DMS 273 treated with DMSO at 0.1 percent for 48 hours (cell line): ENCODE measurements at places on chromosomes 12 and 14.
A peak's percentile ranks its signal among the peaks of the same experiment; 100 is the strongest.

DNA sequence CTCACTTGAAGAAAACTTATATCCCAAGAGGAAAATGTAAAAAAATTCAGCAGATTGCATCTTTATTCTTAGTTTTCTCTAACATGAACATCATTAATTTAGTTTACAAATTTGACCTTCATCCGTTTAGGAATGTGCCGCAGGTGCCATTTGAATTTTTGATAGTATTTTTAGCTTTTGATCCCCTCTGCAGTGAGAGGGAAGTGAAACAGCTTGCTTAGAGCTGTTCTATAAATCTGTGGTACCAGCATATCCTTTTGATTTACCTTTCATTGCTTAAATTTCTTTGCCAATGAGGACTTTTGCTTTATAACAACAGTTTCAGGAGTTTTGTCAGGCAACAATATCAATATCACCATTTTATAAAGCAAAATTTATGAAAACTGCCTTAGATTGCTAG lies 32.7 kb downstream of the DUSP6 start:
- no peak for DNase-seq

- no peak for DNase-seq
Observed at GRCh38 chr14:99316281-99317163, 44.5 kb upstream of the BCL11B start.

DNA sequence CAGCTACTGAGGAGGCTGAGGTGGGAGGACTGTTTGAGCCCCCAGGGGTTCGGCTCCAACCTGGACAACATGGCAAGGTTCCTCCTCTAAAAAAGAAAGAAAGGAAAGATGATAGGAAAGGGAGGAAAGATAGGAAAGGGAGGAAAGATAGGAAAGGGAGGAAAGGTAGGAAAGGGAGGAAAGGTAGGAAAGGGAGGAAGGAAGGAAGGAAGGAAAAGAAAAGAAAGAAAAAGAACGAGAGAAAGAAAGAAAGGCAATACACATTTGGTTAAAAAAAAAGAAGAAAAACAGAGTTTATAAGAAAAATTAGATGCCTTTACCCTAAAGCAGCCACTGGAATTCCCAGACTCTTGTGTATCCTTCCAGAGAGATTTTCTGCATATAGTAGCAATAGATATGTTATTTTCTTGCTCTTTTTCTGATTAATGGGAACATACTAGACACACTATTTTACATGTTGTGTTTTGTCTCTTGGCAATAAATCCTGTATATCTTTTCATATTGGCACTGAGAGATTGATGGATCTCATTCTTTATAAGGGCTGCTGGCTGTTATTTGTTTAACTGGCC lies 12.2 kb downstream of the HNF1A start:
- no peak for DNase-seq

DNA sequence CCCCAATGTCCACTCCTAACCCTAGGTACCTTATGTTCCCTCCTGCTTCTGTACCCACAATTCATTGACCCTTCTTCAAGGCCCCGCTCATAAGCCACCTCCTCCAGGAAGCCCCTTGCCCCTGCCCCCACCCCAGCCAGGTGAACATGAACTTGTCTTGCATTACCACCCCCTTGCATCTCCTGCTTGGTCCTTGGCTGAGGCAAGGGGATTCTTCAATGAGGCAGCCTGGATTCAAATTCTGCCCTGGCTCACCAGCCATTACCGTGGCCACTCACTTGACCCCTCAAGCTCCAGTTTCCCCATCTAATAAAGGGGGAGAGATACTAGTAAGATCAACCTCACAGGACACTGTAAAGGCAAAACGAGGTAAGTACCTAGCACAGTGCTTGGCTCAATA lies 193.1 kb downstream of the DICER1 start:
- DNase-seq = no peak

GRCh38 chr12:93237235-93237915 lies 140.3 kb upstream of the NUDT4 start:
- no peak for DNase-seq

DNA sequence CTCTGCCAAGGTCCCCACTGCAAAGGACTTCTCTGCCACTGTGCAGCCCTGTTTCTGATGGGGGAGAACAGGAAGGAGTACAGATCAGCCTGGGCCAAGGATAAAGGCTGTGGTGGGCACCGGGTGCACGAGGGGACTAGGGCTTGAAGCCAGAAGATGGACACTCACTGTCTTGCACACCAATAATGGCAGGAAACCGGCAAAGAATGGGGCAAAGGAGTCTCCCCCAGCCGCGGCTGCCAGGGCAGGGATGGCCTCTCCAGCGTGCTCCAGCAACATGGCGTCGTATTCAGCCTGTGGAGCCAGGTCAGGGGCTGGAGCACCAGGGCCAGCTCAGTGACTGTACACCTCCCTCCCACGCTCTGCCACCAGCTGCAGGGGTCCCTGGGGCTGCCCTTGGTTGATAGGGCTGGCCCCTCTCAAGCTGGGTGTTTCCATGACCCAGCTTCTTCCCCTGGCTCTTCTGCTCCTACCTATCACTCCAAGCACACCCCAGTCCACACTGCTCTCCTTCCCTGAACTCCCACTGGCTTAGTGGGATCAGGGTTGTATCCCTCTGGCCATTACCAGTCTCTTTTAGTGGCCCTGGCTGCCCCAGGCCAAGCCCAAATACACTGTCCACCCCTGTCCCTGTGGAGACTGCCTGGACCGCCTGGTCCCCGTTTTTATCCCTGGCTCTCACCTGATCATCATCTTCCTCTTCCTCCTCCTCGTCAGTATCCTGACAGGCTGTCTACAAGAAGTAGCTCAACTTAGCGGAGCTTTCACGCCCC lies 6.3 kb downstream of the IPO4 start:
- DNase-seq = no peak

DNA sequence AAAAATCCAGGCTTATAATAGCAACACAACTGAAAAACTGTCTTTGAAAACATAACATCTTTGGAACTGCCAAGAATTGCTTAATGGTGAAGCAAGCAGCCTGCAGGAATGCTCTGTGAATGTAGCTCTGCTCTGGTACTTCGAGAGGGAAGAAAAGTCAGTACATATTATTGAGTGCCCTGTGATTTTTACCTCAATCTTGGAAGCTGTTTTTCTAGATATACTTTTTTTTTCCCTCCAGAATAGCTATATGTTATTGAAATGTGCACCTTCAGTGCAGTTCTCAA lies 508.1 kb downstream of the PCNX1 start:
- no peak for DNase-seq

GRCh38 chr14:90062822-90063539 lies 1.2 kb downstream of the KCNK13 start:
- no peak for DNase-seq

GRCh38 chr12:100027671-100028070 lies 42.9 kb upstream of the ANKS1B start:
- DNase-seq = no peak

GRCh38 chr14:33564774-33565630 lies 385.9 kb downstream of the EGLN3 start:
- DNase-seq = no peak

DNA sequence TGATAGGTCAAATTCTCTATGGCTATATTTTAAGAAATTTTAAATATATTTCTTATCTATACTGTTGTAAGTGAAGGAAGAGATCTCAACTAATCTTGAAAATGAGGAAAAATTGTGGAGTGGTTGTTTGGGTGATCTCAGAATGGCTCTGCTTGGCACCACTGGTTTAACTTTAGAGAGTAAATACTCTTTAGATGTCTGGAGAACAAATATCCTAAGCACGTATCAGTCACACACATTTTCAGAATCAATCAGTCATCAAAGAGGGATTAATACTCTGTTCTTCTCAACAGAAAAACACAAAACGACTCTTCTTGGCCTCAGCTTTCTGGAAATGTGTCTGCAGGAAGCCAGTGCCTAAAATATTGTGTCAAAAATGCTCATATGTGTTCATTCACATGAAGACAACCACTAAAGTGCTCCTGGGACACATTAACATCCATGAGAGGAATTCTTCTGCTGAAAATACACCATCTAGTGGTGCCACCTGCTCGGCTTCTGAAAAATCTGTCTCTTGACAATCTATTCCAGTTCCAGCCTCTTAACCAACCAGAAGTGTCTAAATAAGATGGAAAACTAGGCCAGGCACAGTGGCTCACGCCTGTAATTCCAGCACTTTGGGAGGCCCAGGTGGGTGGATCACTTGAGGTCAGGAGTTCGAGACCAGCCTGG lies 81.1 kb upstream of the CCDC198 start:
- DNase-seq = no peak

- no peak for DNase-seq
Observed at GRCh38 chr12:110444455-110444854, 5.7 kb downstream of the ARPC3 start.

GRCh38 chr12:48592591-48593086 lies 22.8 kb upstream of the LALBA start:
- DNase-seq = no peak

DNA sequence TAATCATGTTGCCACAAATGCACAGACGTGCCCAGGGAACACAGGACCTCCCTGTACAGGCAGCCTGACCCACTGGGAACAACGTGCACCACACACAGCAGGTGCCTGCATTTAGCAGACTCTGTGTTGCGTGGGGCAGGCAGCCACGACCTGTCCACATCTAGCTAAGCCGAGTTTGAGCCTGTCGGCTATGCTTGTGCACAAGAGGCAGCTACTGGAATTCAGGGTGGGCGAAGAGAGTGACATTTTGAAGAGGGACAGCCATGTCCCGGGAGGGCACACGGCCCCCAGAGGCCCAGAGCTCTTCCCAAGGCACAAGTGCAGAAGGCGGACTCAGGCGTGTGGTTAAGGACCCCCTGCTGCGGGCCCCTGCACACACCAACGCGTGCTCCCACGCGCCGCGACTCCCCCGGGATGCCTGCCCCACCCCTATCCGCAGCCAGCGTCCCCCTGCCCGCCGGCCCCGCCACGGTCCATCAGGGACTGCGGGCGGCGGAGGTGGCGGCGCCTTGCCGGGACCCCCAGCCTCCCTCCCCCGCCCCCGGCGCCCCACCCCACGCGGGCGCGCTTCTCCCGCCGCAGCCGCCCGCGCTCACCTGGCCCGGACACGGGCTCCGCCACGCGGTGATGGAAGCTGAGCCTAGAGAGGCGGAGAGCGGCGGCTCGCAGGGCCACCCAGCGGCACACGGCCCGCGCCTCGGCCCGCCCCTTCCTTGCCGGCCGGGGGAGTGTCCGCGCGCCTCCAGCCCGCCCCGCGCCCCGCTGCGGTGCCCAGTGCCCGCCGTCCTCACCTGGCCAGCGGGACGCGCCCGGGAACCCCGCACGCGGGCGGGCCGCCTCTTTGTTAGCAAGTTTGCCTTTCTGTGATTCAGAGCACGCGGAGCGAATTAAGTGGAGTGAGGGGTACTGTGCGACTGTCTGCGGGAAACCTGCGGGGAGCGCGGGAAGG lies 125.3 kb upstream of the PRMT8 start:
- DNase-seq = no peak

GRCh38 chr12:95673576-95673975 lies 117.0 kb downstream of the NTN4 start:
- DNase-seq = no peak

GRCh38 chr14:91424813-91425530 lies 7.4 kb upstream of the CCDC88C start:
- no peak for DNase-seq

DNA sequence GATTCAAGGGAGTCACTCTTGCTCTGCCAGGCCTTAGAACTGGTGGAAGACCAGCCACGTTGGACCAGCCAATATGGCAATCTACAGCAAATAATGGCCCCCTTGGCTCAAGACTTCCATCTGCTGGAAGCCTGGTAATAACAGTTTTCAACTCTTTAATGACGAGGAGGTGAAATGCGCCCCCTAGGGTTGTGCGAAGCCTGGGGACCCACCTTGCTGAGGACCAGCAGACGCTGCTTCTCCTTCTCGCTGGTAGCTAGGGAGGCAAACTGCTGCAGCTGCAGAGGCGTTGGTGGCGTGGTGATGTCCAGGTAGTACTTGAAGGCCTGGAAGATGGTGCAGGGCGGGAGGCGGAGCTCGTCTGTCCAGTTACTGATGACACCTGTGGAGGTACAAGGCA lies 41.5 kb upstream of the FBXO21 start:
- DNase-seq = no peak

DNA sequence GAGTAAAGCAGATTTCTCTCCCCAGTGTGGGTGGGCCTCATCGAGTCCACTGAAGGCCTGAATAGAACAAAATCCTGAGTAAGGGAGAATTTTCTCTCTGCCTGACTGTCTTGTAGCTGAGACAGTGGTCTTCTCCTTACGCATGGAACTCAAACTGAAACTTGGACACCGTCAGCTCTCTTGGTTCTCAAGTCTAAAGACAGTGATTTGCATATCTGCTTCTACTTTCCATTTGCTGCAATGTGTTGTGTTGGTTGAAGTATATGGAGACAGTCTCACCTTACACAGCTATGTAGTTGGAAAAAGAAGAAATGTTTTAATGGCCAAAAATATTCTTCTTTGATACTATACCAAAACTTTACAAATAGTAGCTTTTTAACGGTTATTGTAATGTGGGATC lies 160.2 kb upstream of the LMNTD1 start:
- no peak for DNase-seq

DNA sequence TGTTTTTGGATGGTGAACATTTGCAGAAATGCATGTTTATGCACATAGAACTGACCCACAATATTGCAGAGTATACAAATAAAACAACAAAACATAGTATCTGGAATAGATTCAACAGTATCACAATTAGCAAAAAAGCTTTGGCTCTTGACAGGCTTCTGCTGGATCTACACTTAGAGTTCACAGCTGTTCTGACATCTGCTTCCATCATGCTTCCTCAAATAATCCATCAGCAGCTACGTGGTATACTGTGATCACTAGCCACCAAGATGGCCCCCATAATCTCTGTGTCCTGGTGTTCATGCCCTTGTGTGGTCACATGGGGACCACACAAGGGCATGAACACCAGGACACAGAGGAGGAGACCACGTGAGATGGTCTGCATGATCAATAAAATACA lies 166.6 kb upstream of the CCDC198 start:
- DNase-seq = peak; percentile 5

- DNase-seq = no peak
Observed at GRCh38 chr14:80456209-80456608, 244.9 kb upstream of the DIO2 start.

DNA sequence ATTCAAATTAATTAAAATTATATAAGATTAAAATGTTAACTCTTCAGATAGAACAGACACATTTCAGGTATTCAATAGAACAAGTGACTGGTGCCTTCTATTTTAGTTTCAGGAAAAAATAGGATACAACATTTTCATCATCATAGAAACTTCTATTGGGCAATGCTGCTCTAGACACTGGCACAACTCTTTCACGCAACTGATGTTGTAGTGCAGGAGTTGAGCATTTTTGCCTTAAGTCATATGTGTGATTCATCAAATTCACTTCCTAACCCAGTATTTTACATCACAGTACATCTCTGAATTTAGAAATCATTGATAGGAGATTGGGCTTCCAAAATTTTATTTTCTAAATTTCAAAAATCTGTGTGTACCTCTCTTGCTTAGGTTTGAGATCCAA lies 215.4 kb upstream of the DIO2 start:
- DNase-seq = no peak

DNA sequence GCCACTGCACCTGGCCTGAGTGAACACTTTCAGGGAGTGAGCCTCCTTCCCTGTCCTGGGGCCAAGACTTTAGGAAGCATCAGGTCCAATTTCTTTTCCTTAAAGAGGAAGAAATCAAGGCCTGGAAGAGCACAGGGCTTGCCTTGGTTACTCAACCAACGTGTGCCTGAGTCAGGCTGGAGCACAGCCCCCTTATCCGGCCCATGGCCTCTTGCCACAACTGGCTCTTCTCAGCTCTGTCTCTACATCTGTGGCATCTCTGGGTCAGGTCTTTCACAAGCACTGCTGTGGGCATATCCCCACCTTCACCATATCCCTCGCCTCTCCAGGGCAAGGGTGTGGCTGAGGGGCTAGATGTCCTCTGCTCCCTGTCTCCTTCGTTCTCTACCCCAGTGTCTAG lies 6.8 kb downstream of the MYH6 start:
- no peak for DNase-seq
